ENCODE measurements at places on chromosomes 1 and 21. TPM values are rescaled to one million over a fixed set of nuclear protein-coding genes. Genes with fewer than 3 reads are reported as not detected.

GRCh38 chr21:24411429-24411828, 1195.9 kb downstream of the MRPL39 start:
- H3K27me3 ChIP-seq: no peaks in the 10 kb centered on the region
- H3K27ac ChIP-seq: no peak overlapping the region
- no peaks in the 10 kb centered on the region for H3K36me3 ChIP-seq
- no peak overlapping the region for H3K4me3 ChIP-seq
- H3K4me1 ChIP-seq: no peaks in the 10 kb centered on the region

DNA sequence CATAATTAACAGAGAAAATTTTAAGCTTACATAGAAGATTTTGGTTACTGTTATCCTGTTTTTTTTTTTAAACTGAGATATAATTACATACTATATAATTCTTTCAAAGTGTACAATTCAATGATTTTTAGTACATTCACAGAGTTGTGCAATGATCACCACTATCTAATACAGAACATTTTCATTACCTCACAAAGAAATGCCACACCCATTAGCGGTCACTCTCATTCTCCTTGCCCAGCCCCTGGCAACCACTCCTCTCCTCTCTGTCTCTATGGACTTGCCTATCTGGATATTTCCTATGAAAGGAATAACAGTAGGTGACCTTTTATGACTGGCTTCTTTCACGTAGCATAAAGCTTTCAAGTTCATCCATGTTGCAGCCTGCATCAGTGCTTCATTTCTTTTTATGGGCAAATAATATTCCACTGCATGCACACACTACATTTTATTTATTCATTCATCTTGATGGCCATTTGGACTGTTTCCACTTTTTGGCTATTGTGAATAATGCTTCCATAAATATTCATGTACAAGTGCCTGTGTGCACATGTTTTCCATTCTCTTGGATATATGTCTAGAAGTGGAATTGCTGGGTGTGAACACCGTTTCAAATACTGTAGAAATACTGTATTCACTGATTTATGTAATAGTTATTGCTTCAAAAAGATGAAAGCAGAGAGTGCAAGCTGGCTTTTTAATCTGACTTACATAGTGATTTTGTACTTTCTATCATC, 26.5 kb downstream of the TAF5L start:
- H3K36me3 ChIP-seq: no peaks in the 10 kb centered on the region
- H3K27me3 ChIP-seq: no peaks in the 10 kb centered on the region
- H3K4me1 ChIP-seq: peaks cover 9% of the 10 kb centered on the region
- H3K4me3 ChIP-seq: no peak overlapping the region
- no peak overlapping the region for H3K27ac ChIP-seq

DNA sequence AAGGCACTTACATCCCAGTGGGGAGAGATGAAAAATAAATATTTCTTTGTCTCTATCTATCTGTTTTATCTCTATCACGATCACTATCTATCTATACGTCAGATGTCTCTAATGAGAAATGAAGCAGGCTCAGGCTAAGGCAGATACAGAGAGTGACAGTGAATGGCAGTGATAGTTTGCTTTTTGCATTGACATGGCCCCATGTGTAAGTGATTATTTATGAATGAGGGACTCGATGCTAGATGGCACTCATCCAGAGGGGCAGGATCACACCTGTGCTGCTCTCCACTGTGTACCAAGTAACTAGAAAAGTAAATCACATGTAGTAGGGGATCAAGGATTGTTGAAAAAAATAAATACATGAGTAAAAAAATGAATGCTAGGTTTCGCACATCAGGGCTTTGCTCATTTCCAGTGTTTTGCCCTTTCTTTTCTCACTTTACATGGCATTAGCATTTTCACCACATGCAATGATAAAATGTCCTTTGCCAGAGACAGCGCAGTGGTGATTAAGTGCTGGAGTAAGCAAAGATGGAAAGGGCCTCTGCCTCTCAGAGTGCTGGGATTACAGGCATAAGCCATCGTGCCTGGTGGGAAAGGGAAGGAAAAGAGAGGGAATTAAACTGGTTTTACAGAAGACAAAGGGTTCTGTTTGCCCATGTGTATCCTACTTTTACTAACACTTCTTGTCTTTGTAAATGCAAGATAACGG, 16.5 kb downstream of the TBX19 start:
- no peak overlapping the region for H3K27ac ChIP-seq
- H3K27me3 ChIP-seq: peaks cover 1% of the 10 kb centered on the region
- H3K4me1 ChIP-seq: peaks cover 2% of the 10 kb centered on the region
- DNase-seq: no peak

DNA sequence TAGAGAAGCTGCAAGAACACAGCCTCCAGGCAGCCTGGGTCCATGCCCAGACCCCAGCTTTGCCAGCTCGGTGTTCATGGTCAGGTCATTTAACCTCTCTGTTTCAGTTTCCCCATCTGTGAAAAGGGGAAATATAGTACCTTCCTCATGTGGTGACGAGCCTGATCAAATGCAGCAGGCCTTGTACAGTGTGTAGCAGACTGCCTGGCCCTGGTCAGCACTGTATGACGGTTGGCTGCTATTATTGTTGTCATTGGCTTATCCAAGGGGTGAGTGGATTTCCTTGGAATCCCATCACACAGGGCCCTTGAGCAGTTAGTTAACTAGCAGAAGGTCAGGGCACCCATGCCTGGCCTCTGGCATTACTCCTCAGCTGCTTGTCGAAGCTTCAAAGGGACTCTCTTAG, 6.6 kb upstream of the TMEM51 start:
- H3K4me3 ChIP-seq: no peak overlapping the region
- peaks cover 10% of the 10 kb centered on the region for H3K4me1 ChIP-seq
- H3K36me3 ChIP-seq: no peaks in the 10 kb centered on the region
- H3K27me3 ChIP-seq: peaks cover 5% of the 10 kb centered on the region

DNA sequence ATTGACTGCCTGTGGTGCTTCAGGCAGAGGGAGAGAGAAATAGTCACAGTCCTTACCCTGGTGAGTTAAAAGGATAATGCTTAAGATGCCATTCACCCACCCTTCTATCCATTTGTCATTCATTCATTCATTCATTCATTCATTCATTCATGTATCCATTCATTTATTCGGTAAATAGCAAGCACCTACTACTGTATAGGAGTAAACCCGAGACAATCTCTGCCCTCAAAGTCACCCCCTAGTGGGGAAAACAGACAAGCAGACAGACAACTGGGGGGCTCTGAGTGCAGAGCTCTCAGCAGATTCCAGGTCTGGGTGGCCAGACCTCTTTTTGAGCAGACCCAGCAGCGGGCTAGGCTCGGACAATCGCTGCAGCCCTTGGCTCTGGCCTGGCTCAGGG, 14.1 kb upstream of the ACTL8 start:
- DNase-seq: no peak
- no peak overlapping the region for H3K4me3 ChIP-seq
- no peaks in the 10 kb centered on the region for H3K4me1 ChIP-seq
- H3K27ac ChIP-seq: no peak overlapping the region

- DNase-seq: peak; percentile 84
- H3K4me1 ChIP-seq: peaks cover 2% of the 10 kb centered on the region
- H3K27ac ChIP-seq: peak overlapping the region; percentile 33
- H3K27me3 ChIP-seq: peaks cover 7% of the 10 kb centered on the region
- peak overlapping the region; percentile 43 for H3K4me3 ChIP-seq
Observed at GRCh38 chr1:204128964-204129896, 22.6 kb downstream of the ETNK2 start.

DNA sequence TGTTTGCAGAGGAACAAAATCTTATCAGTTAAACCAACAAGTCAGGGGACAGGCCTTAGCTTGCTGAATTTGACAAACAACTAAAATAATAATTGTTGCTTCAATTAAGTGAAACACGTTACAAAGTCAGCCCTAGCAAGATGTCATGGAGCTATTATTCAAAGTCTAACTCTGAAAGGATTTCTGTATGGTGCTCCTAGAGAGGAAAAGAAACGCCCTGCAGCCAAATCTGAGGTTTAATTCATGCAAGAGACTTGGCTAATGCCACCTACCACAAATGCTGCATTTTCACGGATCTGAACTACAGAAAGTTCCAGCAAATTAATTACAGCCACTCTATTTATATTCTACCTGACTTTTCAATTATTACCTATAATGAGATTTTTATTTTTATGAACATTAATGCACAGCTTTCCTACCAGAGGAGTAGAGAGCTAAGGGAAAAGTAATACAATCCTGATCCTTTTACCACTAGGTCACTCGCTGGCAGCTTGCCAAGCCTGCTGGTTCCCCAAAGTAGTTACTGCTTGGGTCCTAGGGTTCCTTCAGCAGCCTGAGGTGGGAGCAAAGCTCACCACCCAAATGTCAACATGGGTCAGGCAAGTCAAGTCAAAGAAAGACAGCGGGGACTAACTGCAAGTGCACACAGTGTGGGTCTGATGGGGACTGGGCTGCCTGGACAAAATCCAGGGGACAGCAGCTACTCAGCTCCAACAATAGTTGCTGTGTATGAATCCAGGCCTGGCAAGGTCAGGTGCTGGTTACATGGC, 8.5 kb downstream of the COLGALT2 start:
- no peaks in the 10 kb centered on the region for H3K27me3 ChIP-seq
- H3K4me3 ChIP-seq: no peak overlapping the region
- H3K4me1 ChIP-seq: peaks cover 8% of the 10 kb centered on the region
- H3K36me3 ChIP-seq: no peaks in the 10 kb centered on the region

DNA sequence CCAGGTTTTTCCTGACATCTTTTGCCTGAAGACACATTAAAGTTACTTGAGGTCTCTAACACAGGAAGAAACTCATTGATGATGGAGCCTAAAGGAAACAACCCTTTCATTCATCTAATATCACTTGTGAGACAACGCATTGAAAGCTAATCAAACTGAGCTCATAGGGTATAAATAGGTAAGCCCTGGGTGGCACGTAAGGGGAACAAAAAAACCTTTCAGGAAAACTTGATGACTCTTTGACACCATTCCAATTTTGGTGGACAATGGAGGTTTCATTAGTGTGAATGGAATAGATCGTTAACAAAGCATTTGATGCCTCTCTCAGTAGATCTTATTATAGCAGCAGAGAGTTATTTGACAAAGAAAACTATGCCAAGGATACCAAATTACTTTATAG, 80.7 kb upstream of the DUSP10 start:
- no peaks in the 10 kb centered on the region for H3K4me1 ChIP-seq
- no peaks in the 10 kb centered on the region for H3K27me3 ChIP-seq
- no peak overlapping the region for H3K27ac ChIP-seq
- H3K4me3 ChIP-seq: no peak overlapping the region

GRCh38 chr1:110663241-110663640, 11.5 kb downstream of the KCNA3 start:
- no peak overlapping the region for H3K4me3 ChIP-seq
- no peak for DNase-seq
- H3K27me3 ChIP-seq: no peaks in the 10 kb centered on the region
- no peak overlapping the region for H3K27ac ChIP-seq
- H3K36me3 ChIP-seq: no peaks in the 10 kb centered on the region

DNA sequence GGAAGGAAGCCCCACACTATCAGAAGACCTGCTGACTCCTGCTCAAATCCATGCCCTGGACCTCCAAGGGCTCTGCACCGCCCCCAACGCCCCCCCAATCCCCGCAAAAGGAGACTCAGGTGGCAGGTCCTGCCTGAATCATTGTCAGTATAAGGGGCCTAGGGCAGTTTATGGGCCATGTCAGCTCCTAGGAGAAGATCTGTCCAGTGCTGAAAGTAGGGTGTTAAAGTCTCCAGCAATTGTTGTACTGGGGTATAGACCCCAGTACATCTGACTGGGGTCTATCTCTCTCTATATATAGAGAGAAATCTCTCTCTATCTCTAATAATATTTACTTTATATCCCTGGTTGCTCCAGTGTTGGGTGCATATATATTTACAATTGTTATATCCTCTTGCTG, 12.1 kb upstream of the OLIG2 start:
- peaks cover 13% of the 10 kb centered on the region for H3K36me3 ChIP-seq
- H3K27me3 ChIP-seq: peaks cover 9% of the 10 kb centered on the region
- DNase-seq: no peak
- H3K27ac ChIP-seq: no peak overlapping the region
- H3K4me1 ChIP-seq: peaks cover 18% of the 10 kb centered on the region

DNA sequence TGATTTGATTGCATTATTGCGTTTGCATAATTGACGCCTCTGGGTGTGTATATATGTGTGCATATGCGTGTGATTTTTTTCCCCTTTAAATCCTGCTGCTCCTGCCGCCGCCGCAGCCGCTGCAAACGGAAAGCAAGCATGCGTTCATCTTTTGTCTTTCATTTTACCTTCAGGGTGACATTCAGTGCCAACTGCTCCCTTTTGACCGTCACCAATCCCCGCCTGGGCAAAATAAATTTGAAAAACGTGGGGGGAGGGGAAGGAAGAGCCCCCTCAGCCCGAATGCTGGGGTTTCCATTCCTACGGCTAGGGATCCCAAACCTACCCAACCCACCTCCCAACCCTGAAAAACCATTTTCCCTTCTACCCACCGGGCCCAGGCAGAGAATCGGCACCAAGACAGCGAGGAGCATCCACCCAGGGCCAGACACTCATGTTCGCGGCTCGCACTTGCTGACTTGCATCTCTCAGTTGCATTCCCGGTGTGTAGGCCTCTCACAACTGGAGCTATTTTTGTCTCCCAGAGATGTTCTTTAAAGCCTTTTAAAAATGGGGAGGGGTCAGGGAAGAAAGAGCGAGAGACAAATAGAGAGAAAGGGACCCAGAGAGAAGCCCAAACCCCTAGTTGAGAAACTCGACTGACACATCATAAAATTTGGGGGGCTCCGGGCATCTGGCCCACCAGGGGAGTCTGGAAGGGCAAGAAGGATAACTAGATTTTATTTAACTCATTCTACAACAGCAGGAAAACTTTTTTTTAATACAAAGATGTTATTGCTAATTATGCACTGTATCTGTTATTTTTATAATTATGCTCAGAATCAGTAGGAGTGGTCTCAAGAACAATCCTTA, 367.1 kb upstream of the ESRRG start:
- peaks cover 13% of the 10 kb centered on the region for H3K27me3 ChIP-seq
- peaks cover 8% of the 10 kb centered on the region for H3K4me1 ChIP-seq
- H3K27ac ChIP-seq: peak overlapping the region; percentile 24
- no peak for DNase-seq

DNA sequence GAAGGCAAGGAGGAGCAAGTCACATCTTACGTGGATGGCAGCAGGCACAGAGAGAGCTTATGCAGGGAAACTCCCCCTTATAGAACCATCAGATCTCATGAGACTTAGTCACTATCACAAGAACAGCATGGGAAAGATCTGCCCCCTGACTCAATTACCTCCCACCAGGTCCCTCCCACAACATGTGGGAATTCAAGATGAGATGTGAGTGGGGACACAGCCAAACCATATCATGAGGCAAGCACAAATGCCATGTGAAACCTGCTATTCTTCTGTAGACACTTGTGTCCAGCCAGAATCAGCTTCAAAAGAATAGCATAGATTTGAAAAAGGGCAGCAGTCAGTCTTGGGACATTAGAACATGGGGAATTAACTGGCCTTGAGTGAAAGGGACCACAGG, 32.2 kb upstream of the UBE2U start:
- peaks cover 9% of the 10 kb centered on the region for H3K4me1 ChIP-seq
- H3K36me3 ChIP-seq: peaks cover 22% of the 10 kb centered on the region
- H3K27me3 ChIP-seq: no peaks in the 10 kb centered on the region

The FOXD2 gene
- total RNA-seq: not detected

The ADAMTS4 gene
- total RNA-seq: 12.3 TPM

The NCF2 gene
- not detected for total RNA-seq

The AMPD1 gene
- not detected for total RNA-seq

The OR6N1 gene
- total RNA-seq: not detected

All from glutamatergic neuron (in vitro differentiated cells).